ENCODE measurements at places on chromosomes 3 and 15.

DNA sequence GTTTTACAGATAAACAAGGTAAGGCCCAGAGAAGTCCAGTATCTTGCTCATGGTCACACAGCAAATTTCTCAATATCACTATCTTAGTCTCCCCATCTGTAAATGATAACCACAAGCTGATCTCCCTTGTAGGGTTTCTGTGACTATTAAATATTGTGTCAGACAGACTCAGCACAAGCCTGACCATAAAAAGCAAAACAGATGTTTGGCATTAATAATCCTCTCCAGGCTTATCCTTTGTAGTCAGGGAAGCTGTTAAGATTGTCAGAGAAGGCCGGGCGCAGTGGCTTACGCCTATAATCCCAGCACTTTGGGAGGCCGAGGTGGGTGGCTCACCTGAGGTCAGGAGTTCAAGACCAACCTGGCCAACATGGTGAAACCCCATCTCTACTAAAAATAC is 173.2 kb upstream of the PRICKLE2 start:
- no peak for DNase-seq

DNA sequence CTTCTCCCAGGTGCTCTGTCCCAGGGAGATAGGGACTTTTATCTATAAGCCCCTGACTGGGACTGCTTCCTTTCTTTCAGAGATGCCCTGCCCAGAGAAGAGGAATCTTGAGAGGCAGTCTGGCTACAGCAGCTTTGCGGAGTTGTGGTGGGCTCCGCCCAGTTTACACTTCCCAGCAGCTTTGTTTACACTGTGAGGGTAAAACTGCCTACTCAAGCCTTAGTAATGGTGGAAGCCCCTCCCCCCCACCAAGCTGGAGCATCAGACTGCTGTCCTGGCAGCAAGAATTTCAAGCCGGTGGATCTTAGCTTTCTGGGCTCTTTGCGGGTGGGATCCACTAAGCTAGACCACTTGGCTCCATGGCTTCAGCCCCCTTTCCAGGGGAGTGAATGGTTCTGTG is 253.8 kb upstream of the ARL6 start:
- no peak for DNase-seq

GRCh38 chr3:15873415-15873814 is 75.6 kb upstream of the ANKRD28 start:
- DNase-seq = no peak

DNA sequence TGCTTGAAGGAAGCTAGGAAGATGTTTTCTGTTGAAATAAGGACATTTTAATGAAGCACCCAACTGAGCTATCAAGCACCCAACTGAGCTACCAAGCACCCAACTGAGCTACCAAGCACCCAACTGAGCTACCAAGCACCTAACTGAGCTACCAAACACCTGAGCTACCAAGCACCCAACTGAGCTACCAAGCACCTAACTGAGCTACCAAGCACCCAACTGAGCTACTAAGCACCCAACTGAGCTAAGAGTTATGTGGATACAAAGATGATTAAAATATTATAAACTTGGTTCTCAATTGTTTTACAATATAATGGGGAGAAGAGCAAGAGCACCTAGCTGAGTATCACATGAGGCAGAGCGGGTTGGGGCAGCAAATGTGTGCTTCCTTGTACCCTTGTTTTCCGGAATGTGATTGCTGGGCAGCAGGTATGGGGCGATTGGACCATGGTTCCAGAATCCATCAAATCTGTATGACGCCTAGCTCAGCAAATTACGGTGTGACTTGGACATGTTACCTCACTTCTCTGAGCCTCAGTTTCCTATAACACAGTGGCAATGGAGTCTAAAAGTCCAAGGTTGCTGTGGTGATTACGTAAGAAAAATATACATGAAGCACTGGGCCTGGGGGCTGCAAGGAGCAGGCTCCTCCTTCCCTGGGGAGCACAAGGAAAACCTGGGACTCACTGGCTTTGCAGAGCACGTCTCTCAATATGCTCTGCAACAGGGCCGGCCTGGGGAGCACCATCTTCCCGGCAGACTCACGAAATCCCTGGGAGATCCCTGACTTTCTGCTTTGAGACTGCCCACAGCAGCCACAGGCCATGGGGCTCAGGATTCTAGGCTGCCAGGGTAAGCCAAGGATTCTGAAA is 11.3 kb downstream of the BMF start:
- no peak for DNase-seq

- peak; percentile 7 for DNase-seq
These were observed 635 bp downstream of the TUBGCP5 start for GRCh38 chr15:23038726-23039142.

- DNase-seq = no peak
These were observed 466.7 kb downstream of the C3orf38 start for GRCh38 chr3:88616413-88616812.

DNA sequence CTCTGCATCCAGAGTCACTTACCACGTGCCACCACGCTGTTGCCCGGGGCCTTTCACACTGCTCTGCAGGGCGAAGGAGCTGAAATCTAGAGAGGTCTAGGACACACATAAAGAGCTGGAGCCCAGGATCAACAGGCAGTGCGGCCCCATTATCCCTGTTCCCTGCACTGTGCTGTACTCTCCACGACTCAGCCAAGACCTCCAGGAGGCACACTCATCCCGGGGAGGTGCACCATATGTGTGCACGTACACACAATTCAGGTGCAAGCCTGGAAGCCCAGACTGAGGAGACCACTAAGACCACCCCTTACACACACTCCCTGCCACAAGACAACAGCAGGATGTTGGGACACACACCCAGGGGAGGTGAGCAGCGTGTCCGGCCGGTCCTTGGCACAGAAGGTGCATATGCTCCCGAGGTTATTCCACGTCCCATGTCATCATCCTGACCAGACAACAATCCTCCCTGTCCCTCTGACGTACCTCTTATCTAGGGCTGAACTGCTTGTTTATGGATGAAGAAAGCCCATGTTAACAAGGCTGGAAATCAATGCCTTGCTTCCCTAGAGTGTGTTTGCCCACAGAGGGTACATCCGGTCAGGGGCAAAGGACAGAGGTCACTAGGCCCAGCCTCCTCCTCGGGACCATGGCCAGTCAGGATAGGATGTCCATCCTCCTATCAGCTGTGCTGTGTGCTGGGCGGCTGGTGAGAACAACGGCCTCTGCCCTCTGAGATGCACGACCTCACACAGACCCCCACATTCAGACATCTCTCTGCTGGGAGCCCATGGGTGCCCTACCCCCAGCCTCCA is 16.1 kb downstream of the KLF15 start:
- no peak for DNase-seq

DNA sequence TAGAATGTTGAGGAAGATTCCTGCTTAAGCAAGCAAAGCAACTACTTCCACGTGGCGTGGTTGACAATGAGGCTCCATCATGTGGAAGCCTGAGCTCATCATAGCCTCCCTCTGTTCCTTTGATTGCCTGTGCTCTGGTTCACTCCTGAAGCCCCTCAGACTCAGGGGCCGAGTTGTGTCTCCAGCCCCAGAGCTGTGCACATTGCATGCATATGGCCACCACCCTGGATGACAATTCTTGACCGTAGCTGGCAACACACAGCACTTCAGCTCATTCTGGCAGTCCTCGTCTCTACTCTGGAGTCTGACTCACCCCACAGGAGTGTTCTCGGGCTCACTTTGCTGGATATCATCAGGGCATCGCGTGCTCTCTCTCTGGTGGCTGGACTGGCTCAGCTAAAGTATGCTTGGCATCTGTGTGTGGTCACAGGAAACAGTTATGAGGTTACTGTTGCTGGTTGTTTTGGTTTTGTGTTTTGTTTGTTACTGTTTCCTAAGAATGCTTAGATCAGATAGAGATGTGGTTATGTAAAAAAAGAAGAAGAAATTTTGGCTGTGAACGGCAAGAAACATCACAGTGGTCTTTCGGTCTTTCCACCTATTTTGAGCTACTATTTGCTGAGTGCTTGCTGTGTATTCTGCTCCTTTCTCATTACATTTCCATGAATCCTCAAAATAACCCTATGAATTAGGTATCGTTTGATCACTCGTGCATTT is 41.6 kb upstream of the MRPS22 start:
- no peak for DNase-seq

DNA sequence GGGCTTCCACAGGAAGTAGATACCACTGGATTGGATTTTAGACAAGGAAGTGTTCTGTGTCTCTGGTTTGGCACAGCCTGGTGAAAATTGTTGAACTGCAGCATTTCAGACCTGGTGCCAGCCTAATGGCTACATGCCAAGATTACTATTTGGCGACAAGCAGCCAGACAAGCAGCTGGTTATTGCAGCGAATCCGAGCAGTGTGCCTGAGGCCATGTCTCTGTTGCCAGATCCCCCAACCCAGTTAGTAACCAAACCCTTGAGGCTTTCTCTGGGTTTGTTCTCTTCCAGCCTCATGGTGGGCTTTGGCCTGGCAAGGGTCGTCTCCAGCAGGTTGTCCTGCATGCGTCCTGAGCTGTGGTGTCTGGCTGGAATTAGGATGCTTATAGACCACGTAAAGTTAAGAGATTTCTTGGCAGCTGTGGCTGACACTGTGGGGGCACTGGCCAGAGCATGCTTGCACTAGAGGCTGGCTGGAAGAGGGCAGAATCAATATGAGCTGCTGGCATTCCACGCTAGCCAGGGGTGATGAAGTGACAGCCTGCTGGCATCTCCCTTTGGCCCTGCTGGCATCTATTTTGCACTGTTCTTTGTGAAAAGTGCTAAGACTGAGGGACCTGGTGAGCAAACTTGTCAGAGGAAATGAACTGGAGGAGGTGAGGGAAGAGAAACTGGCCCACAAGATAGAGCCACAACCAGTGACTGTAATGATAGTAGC is 172.6 kb downstream of the RBMS3 start:
- no peak for DNase-seq

- no peak for DNase-seq
These were observed 60.5 kb downstream of the NR2F2 start for GRCh38 chr15:96390986-96391385.

DNA sequence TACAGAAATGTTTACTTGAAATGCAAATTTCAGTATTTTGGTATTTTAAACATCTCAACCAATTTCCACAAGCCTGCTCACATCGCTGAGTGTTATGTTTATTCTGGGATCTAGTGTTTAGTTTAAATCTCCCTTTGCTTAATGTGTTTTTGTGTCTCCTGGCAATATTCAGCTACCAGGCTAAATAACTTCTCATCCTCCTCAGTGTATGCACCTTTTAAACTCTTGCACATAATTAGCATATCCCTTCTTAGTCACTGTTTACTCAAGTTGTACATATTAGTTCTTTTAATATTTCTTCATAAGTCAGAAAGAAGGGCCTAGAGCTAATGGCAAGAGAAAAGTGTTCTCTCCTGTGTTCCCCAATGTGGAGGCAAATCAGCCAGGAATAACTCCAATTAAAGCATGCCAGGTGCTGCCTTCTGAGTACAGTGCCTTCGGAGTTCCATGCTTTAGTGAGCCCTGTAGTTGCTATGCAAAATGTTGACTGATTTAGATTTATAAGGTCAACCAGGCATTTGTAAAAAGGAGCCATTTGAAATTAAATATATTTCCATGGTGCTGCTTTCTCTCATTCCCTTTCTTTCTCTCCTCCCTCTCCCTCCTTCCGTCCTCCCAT is 234.3 kb downstream of the GAP43 start:
- DNase-seq = no peak

GRCh38 chr3:72666447-72666755 is 181.8 kb downstream of the SHQ1 start:
- DNase-seq = no peak

Data from stimulated activated CD4-positive, alpha-beta T cell treated with anti-CD3 and anti-CD28 coated beads, TNF-alpha, amount 100 ng/mL, for 24 hours (primary cell).